Prostate gland (tissue), 2 donors: ENCODE measurements at places on chromosomes 13 and 19. TPM values are rescaled to one million over a fixed set of nuclear protein-coding genes. Genes with fewer than 3 reads are reported as not detected.

DNA sequence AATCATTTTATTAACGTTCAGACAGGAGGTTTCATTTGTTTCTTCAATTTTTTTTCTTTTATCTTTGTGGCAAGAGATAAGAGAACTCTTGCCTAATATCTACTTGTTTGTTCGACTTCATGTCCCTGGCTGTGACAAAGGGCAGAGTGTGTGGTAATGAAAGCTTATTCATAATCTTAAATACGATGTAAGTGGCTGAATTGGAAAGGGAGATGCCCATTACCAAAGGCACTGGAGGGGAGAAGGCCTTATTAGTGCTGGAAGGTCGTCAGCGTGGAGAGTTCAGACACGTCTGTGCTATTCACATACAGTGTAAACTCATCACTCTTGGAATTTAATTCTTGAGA, 54.0 kb downstream of the RFC3 start:
- H3K36me3 ChIP-seq, result no peaks in the 10 kb centered on the region
- no peak for DNase-seq

- no peaks in the 10 kb centered on the region for H3K4me1 ChIP-seq
- DNase-seq, result no peak
- H3K27ac ChIP-seq, result no peak overlapping the region
Observed at GRCh38 chr19:42089772-42090171, 13.8 kb downstream of the ZNF574 start.

TNNI3 gene
- total RNA-seq, result not detected

FFAR2 gene
- total RNA-seq, result not detected

GRCh38 chr19:41813911-41814310, 17.5 kb downstream of the CEACAM3 start:
- H3K27ac ChIP-seq, result no peak overlapping the region
- H3K27me3 ChIP-seq, result no peaks in the 10 kb centered on the region
- H3K4me1 ChIP-seq, result no peaks in the 10 kb centered on the region
- no peak overlapping the region for H3K4me3 ChIP-seq
- H3K36me3 ChIP-seq, result no peaks in the 10 kb centered on the region

APOE gene
- total RNA-seq, result 503 TPM

- DNase-seq, result no peak
- H3K4me1 ChIP-seq, result no peaks in the 10 kb centered on the region
- H3K27me3 ChIP-seq, result no peaks in the 10 kb centered on the region
- no peak overlapping the region for H3K4me3 ChIP-seq
- H3K27ac ChIP-seq, result no peak overlapping the region
Observed at GRCh38 chr13:100464006-100464405, 124.6 kb downstream of the GGACT start.

DNA sequence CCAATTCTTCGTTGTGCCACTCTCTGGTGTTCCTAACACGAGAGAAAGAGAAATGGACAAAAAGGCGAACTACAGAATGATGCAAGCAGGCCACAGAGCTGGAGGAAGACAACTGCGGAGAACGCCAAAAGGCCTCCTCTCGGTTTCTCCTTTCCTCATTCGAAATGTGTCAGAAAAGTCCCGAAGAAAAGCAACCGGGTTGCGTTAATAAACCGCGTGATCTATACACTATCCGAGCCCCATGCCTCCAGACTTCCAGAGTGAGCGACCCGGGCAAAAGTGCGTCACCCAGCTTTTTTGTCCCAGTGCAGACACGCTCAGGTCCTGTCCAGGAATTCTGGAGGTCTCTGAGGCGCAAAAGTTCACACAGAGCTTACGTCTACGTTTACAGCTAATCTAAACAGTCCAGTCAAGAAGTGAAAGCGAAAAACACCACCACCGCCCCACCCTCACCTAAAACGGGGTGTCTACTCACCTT, 413 bp downstream of the N4BP2L2 start:
- DNase-seq, result no peak
- H3K27ac ChIP-seq, result peak overlapping the region; percentile 95
- H3K27me3 ChIP-seq, result no peaks in the 10 kb centered on the region
- H3K36me3 ChIP-seq, result no peaks in the 10 kb centered on the region
- no peaks in the 10 kb centered on the region for H3K4me1 ChIP-seq

GRCh38 chr13:99228737-99229691, 28.4 kb downstream of the UBAC2 start:
- no peaks in the 10 kb centered on the region for H3K4me1 ChIP-seq
- no peaks in the 10 kb centered on the region for H3K36me3 ChIP-seq
- no peak overlapping the region for H3K4me3 ChIP-seq
- no peak for DNase-seq
- no peak overlapping the region for H3K27ac ChIP-seq
- H3K27me3 ChIP-seq, result no peaks in the 10 kb centered on the region

DNA sequence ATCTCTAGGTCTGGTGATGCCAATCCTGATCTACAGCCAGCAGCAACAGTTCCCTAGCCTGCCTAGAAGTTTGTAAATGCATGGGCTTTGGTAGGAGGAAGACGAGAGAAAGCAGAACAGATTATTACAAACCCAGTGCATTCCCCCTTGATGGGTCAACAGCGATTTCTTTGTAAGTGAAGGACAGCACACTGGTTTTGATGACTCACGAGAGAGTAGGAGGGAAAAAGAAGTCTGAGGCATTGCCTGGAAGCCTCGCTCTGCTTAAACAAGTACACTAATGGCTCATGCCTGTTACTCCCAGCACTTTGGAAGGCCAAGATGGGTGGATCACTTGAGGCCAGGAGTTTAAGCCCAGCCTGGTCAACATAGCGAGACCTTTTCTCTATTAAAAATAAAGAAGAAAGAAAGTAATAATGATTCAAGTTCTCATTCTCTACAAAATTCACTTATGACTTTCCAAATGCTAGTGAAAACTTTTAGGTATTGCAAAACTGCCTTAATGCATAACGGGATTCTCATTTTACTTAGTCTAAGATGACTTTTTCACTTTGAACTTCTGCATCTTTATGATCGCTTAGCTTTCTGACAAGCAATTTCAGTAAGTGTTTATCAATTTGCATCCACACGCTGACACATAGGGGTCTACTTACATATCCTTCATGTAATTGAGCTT, 47.7 kb upstream of the USPL1 start:
- no peaks in the 10 kb centered on the region for H3K36me3 ChIP-seq
- no peak overlapping the region for H3K4me3 ChIP-seq
- no peak overlapping the region for H3K27ac ChIP-seq
- H3K4me1 ChIP-seq, result no peaks in the 10 kb centered on the region
- DNase-seq, result no peak
- no peaks in the 10 kb centered on the region for H3K27me3 ChIP-seq

- H3K27ac ChIP-seq, result no peak overlapping the region
- no peak overlapping the region for H3K4me3 ChIP-seq
- DNase-seq, result no peak
- no peaks in the 10 kb centered on the region for H3K27me3 ChIP-seq
Observed at GRCh38 chr19:2500841-2501261, 24.9 kb downstream of the GADD45B start.

DNA sequence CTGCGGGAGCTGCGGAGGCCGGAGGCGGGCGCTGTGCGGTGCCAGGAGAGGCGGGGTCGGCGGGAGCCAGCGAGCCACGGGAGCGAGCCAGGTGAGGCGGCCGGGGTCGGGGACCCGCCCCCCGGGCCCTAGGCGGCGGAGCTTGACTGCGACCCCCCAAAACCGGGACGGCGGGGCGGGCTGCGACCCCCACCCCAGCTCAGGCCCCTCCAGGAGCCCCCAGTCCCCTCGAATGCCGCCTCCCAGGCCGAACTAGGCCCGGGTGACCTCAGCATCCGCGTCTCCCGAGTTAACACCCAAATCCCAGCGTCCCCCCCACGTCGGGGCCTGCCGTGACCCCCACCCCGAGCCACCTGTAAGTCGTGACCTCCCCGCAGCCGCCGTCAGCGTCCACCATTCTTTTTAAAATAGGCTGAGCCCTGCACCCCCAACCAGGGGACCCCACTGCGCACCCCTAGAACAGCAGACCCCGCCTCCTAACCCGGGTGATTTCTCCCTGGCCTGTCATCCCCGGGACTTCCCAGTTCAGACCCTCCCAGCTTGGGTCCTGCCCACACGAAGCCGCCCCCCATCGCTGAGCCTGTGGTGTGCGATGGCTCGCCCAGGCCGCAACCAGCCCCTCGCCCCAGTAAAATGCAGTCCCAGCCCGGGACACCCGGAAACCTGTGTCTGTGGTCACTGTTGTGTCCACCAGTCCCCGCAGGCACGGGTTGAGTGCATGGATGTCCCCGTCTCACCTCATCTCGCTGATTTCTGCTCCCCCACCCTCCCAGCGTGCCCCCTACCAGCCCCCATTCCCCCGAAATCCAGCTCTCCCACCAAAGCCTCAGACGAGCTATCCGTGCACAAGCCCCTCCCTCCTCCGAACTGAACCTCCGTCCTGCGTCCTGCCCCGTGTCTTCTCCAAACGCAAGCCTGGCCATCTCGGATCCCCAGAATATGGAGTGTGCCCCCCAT, 551 bp downstream of the FZR1 start:
- H3K27ac ChIP-seq, result peak overlapping the region; percentile 74
- peak; percentile 28 for DNase-seq
- peak overlapping the region; percentile 76 for H3K4me3 ChIP-seq
- no peaks in the 10 kb centered on the region for H3K27me3 ChIP-seq
- no peaks in the 10 kb centered on the region for H3K4me1 ChIP-seq

- no peaks in the 10 kb centered on the region for H3K36me3 ChIP-seq
- no peak overlapping the region for H3K27ac ChIP-seq
- DNase-seq, result no peak
- H3K4me1 ChIP-seq, result no peaks in the 10 kb centered on the region
- no peaks in the 10 kb centered on the region for H3K27me3 ChIP-seq
Observed at GRCh38 chr13:41383386-41383785, 72.3 kb downstream of the NAA16 start.

DNA sequence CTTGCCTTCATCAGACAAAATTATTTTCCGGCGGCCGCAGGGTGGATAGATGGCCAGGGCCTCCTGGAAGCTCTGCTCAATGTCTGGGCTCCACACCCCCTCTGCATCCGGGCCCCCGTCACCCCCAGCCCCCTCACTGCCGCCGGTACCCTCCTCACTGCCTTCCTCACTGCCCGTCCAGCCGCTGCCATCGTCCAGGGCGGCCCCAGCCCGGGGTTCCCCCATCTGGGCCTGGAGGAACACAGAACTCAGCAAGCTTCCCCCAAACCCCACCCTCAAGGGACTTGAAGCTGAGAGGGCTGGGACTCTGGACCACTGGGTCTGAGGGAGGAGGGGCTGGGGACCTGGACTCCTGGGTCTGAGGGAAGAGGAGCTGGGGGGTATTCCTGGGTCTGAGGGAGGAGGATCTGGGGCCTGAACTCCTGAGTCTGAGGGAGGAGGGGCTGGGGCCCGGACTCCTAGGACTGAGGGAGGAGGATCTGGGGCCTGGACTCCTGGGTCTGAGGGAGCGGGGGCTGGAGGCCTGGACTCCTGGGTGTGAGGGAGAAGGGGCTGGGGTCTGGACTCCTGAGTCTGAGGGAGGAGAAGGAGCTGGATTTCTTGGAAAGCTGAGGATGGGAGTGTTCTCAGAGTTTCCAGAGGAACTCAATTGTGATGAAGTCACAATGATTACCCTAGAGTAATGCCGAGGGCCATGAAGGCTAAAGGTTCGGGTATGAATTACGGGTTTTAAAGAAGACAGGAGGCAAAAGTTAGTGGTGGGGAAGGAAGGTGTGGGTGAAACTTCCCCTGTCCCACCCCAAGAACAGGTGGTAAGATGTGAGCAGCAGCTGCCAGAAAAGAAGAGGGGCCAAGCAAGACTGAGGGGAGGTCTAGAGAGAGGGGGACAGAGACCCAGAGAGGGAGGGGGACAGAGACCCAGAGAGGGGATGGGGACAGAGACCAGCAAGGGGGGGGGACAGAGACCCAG, 2.1 kb downstream of the TEAD2 start:
- peak overlapping the region; percentile 88 for H3K27ac ChIP-seq
- no peaks in the 10 kb centered on the region for H3K4me1 ChIP-seq
- DNase-seq, result no peak
- peaks cover 4% of the 10 kb centered on the region for H3K36me3 ChIP-seq
- H3K27me3 ChIP-seq, result no peaks in the 10 kb centered on the region

- H3K4me1 ChIP-seq, result peaks cover 6% of the 10 kb centered on the region
- DNase-seq, result no peak
- no peak overlapping the region for H3K4me3 ChIP-seq
- H3K27ac ChIP-seq, result no peak overlapping the region
- H3K27me3 ChIP-seq, result peaks cover 11% of the 10 kb centered on the region
Observed at GRCh38 chr19:996051-996838, 4.0 kb upstream of the GRIN3B start.

GRCh38 chr19:16420336-16420676, 51.5 kb downstream of the EPS15L1 start:
- H3K27ac ChIP-seq, result no peak overlapping the region
- H3K4me1 ChIP-seq, result no peaks in the 10 kb centered on the region
- H3K27me3 ChIP-seq, result no peaks in the 10 kb centered on the region
- no peak for DNase-seq
